SJSA1 (cell line): ENCODE measurements at places on chromosomes 7 and 10. TPM values are rescaled to one million over a fixed set of nuclear protein-coding genes. Genes with fewer than 3 reads are reported as not detected.

NXPH1 gene
- total RNA-seq: not detected in 2 replicates

- no peak for DNase-seq
Measured at GRCh38 chr7:6158424-6159096, 113.9 kb downstream of the CYTH3 start.

DNA sequence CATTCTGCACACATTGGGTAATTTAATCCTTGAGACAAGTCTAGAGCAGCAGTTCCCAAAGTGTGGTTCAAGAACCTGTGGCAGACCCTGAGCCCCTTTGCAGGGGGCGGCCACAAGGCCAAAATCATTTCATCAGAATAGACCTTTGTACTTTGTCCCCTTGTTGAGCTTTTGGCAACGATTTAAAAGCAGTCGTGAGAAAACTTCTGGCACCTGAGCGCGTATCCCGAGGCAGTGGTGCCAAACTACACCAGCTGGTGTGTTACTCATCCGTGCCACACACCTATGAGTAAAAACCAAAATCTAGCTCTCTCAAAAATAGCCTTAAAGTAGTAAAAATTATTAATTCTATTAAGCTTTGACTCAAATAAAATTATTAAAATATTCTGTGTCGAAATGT, 306.8 kb downstream of the SDK1 start:
- DNase-seq: no peak

DNA sequence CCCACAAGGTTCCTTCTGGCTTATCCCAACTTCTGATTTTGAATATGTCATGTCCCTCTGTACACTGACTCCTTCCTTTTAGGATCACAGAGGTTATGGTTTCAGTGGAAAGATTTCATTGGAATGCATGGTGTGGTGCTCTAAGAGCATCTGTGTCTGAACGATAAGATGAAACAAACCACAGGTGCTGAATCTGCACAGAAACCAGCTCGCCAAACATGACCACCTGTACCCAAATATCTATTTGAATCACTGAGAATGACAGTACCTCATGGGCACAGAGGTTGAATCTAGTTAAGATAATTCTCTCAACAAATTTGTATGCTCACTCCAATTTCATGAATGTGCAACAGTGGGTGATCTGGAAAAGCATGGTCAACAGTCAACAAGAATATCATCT, 105.3 kb downstream of the DGKI start:
- no peak for DNase-seq
